ENCODE measurements at places on chromosomes 1 and 21.

DNA sequence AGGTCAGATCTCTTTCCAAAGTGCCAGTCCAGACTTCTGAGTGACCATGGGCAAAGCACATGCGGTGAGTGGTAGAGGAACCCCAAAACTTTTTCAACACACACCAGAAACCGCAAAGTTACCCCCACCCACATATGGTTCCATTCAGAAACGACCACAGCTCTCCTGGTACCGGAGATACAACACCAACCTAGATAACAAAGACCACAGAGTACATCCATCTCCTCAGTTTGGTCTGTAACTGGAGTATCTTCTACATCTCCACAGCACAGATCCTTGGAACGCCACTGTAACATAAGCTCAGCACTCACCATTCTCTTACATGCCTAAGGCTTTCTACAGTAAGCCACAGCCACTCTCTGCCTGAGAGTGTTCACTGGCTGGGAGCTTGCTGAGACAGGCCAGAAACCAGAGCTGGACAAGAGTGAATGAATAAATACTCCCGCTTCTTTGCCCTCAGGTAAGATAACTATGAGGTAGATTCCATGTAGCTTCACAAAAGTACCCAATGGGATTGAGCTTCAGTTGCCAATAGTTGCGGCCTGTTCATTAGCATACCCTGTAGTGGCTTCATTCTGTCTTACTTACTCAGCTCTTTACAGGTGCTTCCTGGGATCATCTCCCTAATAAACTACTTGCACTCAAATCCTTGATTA is 81.8 kb downstream of the SMYD3 start:
- no peak for DNase-seq

GRCh38 chr1:162631546-162632191 is 595 bp upstream of the DDR2 start:
- DNase-seq, result no peak

DNA sequence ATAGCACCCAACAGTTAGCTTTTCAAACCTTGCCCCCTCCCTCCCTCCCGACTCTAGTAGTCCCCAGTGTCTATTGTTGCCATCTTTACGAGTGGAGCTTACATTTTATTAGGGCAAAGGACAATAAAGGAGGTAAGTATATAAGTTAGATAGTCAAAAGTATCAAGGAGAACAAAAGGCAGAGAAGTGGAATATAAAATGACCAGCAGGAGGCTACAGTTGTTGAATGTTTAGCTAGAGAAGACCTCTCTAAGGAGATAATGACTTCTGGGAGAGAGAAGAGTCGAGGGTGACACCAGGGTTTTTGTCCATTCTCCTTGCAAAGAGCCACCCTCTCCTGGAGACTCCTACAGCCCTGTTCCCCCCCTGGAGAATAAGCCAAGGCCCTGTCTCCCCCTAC is 48.7 kb downstream of the SYT6 start:
- DNase-seq, result no peak

GRCh38 chr1:41927118-41927517 is 8.4 kb upstream of the HIVEP3 start:
- no peak for DNase-seq

DNA sequence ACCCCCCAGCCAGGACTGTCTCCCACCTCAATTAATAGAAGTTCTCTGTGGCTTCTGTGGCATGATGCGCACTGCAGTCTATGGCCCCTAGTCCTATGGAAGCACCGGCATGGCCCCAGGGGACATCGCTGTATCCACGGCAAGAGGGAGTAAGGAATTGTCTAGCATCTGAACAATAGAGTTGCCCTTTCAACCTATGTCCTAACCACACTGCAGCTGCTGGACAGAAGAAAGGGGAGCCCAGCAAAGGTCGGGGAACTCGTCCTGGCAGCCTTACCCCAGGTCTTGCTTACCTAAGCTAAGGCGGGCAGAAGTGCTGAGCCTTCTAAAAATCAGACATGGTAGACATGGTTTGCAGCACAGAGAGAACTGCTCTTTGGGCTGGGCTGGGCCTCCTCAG is 103.3 kb upstream of the EDN2 start:
- DNase-seq, result no peak

DNA sequence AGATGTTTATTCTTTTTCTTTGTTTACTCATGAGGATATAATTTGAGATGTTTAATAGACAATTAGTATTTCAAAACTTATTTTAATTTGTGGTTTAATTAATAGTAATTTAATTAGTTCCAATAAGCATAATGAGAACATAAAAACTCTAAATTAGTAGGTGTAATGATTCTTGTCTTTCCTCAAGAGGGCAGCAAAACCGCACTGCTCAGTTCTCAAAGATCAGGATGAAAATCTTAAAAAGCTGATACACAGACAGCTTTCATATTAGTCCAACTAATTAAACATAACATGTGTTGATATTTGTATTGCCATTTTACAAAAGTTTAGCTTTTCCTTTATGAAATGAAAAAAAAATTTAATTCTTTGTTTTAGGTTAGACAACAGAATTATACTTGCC is 106.7 kb upstream of the C21orf91 start:
- DNase-seq, result no peak

GRCh38 chr1:151867765-151868411 is 14.4 kb upstream of the THEM5 start:
- DNase-seq, result no peak

Measured in effector memory CD4-positive, alpha-beta T cell (primary cell).